H1 (cell line): ENCODE measurements at places on chromosomes 4 and X.

DNA sequence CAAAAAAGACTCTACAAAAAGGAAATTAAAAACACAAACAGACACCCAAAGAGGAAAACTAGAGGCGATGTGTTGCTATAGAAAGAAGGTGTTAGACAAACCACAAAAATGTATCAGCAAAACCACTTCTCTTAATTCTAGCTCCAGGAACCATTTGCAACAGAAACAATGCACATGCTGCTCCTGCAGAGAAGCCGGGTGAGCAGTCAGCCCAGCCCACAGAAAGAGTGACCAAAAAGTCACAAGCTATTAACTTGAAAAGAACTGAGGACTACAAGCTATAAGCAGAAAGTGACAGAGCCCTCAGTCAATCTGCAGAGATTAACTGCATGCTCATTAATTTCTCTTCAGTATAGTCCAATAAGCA, 96.2 kb upstream of the KLHL13 start:
- no peak for DNase-seq

DNA sequence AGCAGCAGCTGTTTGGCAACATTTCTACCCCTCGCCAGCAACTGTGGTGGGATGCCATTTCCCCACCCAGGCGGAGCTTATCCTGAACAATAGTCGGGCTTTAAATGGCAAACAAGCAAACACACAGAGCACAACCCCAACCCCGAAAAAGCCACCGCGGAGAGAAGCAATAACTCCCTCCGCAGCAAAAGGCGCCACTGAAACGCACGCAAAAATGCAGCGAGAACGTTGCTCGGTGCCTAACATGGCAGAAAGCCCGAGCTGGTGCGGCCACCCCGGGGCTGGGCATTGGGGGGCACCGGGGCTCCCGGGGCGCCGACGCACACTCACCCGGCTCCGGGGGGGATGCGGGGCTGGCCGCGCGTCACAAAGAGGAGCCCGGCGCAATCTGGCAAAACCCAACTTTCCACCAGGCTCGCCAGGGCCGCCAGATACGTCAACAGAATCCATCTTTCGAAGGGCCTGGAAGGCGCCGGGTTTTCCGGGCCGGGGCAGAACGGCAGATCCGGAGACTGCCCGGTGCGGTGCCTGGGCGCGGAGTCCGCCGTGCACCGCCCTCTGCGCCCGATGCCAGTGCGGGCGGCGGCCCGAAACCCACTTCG, 818 bp downstream of the RAI2 start:
- no peak for DNase-seq

GRCh38 chr4:76689145-76689817, 208.7 kb downstream of the SOWAHB start:
- DNase-seq: no peak

DNA sequence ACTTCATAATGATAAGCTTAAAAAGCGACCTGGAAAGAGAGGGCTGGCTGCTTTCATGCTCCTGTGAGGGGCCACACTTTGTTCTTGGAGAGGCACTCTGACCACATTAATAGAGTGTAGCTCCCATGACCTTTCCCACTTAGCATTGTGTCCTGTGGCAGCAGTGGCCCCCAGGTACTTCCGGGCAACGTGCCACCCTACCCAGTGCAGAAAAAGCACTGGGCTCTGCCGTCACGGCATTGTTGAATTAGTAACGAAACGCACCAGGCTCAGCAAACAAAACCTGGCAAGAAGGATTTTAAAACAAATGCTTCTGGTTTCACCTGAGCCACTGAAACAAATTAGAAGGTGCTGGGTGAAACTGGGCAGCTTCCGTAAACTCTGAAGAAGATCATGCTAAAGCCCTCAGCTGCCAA, 5.4 kb upstream of the SORBS2 start:
- DNase-seq: no peak

GRCh38 chr4:62194342-62194741, 994.2 kb downstream of the ADGRL3 start:
- DNase-seq: no peak

DNA sequence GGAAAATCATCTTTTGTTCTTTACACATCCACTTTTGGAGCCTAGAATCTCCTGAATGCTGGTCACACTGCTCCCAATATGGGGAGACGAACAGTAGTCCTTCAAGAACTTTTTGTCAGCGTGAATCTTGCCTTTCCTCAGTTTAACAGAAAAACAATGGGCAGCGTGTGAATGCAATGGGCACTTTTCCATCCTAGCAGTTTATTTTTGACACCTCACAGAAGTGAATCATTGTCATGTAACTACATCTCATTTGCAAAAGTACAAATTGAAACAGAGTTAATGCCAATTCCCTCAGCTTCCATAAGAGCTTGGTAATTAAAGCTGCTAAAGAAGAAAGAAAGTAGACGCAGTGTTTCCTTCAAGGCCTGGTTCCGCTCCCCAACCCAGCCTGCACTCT, 85.5 kb downstream of the DRD5 start:
- no peak for DNase-seq

DNA sequence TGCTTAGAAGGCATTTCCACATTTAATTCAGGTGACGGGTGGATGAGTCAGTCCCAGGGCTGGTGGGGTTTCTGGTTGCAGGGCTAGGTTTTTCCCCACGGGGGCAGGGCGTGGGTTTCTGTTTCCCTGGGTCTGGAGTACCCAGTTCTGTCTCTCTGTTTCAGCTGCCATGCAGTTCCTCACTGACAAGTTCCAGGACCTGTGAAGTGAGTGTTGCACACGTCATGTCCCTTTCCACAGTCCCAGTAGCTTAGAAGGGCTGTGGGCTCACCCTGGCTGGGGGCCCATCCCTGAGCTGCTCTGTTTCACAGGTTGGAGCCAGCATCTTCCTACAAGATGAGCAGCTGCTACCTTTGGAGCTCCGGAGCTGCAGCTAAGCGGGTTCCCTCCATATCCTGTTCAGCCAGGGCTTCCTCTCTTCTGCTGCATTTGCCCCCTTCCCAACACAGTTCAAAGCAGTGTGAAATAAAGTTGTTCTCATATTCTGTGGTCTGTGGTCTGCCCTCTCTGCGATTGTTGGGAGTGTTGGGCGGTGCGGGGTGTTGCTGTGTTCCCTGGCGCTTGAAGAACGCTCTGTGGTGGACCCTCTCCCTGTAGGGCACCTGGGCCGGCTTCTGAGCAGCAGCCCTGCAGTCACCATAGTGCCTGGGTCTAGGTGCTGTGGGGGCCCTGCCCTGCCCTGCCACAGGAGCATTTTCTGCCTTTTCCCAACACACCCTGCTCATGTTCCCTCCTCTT, 3.9 kb downstream of the LOC101059915 start:
- DNase-seq: no peak
